ENCODE measurements at places on chromosomes 7 and 10.

DNA sequence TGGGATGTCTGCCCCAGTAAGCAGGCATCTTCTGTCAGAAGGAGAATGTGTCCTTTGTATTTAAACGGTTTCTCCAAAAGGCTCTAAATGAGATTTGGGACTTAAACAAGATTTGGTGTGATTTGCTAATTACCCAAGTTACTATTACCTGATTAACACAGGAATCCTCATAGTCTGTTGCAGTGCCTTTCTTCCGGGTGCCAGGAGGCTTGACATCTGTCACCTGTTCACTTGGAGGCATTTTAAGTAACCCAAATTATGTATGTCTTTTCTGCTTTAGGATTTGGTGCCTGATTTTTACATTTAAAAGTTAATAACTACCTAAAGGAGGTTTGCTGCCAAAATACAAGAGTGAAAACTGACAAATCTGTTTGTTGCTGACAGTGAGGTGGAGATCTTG lies 587.9 kb upstream of the GALNT17 start:
- no peak for DNase-seq

DNA sequence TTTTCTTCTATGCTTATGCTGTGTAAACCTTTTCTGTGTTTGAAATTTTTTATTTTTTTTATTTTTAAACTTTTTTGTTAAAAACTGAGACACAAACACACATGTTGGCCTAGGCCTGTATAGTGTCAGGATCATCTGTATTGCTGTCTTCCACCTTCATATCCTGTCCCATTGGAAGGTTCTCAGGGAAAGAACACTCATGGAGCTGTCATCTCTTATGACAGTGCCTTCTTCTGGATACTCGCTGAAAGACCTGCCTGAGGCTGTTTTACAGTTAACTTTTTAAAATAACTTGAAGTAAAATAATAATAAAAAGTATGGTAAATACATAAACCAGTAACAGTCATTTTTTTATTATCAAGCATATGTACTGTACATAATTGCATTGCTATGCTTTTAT lies 34.1 kb downstream of the CREM start:
- DNase-seq: no peak

DNA sequence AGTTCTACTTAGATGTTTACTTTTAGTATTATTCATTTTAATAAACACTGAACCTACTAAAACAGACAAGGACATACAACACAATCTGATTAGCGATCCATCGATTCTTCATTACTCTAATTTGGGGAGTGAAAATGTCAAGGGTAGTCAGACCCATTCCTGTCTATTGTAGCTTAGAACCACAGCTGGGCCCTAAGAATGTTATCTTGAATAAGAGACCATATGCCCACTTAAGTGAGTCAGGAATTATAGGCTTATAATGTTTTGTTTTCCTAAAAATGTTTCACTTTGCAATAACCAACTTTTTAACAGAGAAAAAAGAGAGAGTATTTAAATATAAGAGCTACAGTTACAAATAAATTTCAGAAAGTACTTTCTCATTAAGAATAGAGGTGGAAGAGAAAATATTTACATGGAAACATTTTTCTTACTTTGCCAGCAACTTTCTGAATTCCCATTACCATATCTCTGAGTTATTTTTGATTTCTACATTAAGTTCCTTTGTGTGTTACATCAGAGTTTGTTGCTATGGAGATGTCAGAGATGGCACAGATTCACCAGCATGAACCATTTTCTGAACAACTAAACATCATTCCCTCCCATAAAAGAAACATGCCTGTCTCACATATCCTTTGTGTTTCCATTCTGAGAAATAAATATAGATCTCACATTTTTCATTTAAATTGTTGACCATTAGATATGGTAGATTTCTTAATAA lies 75.4 kb upstream of the SLC13A1 start:
- no peak for DNase-seq

GRCh38 chr10:27391916-27392315 lies 112.2 kb upstream of the RAB18 start:
- DNase-seq: no peak

DNA sequence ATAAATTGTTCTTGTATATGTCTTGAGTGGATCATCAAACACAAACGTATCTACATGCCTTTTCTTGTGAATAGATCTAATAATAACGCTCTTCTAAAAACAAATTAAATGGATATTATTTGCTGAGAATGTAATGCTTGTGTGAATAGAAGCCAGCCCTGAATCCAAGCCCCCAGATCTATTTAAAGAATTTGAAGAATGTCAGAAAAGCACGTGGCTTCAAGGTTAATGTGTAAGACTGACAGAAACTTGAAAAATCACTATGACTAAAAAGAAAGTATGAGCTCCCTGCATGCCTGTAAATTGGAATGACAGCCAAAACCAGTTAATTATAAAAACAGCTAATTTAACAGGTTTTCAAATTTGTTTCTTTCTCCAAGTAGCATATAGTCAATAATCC lies 43.2 kb upstream of the ATRNL1 start:
- no peak for DNase-seq

DNA sequence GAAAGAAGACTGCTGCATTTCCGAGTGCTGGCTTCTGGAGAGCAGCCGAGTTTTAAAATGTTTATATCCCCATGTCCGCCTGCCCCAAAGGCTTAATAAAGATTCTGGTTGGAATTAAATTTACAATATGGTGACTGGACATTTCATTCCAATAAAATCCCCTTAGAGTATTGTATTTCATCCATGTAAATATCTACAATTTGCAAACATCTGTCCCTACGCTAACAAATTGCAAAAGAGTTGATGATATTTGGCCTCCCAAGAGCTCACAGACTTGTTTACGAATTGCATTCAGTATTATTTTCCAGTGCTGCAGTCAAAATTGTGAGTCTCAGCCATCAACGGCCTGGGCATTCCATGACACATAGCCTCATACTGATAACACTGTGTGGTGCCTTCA lies 50.1 kb downstream of the PLEKHS1 start:
- no peak for DNase-seq

DNA sequence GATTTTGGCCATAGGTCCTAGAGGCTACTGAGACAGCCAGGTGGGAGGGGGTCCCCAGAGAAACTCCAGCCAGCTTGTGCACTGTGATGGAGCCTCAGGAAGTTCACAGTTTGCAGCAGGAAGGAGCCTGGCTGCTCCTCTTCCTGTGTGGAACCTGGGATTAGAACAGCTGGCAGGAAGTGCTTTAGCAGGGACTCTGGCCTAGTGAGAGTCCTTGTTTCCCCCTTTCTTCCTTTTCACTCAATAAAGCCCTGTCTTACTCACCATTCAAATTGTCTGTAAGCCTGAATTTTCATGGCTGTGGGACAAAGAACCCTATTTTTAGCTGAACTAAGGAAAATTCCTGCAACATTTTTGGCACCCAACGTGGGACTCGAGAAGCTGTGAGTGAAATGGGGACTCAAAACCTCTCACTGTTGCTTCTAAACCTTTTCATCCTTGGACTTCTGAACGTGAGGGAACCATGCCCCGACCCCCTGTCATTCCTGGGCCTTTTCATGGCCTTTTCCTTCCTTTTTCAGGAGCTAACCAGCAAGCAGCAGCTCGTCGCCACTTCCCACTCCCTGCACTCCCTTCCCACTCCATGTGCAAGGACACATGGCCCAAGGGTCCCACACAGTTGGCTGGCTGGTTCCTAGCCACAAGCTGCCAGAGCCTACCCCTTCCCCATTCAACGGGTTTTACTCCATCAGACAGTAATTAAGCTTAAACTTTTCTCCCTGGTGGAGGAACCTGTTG lies 32.8 kb upstream of the SORCS3 start:
- no peak for DNase-seq

DNA sequence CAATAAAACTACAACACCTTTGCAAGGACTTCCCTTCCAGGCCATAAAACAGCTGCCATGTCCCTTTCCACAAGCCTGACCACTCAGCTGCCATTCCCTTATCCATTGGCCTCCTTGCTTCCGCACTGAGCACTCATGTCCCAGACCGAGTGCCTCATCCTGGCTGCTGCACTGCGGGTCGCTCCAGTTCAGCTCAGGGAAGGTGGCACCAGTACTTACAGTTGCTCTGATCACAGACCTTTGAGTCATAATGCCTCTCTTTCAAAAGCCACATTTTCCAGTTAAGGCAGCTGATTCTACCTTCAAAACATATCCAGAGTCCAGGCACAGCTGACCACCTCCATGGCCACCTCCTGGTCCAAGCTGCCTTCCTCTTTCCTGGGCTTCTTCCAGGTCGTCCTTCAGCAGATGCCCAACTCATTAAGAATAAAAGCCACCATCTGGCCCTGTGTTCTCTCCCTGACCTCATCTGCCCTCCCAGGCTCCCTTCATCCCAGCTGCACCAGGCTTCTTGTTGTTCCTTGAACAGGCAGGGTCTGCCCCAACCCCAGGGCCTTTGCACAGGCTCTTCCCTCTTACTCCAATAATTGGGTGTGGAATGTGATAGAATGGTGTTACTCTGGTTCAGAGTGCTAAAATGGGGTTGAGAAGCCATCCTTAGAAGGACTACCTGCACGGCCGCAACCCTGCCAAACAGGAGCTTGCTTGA lies 64.5 kb downstream of the RAMP3 start:
- no peak for DNase-seq

GRCh38 chr7:47743965-47744591 lies 162.2 kb upstream of the TNS3 start:
- no peak for DNase-seq

DNA sequence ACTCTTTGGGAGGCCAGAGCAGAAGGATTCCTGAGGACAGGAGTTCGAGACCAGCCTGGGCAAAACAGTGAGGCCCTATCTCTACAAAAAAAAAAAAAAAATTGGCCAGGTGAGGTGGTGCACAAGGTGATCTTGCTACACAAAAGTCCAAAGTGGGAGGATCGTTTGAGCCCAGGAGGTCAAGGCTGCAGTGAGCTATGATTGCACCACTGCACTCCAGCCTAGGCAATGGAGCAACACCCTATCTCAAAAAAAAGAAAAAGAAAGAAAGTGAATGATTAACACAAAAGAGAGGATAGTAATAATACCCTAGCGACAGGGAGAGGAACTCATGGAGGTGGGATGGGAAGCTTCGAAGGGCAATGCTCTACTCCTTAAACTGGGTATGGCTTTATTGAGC lies 30.4 kb downstream of the TMEM176B start:
- DNase-seq: no peak

DNA sequence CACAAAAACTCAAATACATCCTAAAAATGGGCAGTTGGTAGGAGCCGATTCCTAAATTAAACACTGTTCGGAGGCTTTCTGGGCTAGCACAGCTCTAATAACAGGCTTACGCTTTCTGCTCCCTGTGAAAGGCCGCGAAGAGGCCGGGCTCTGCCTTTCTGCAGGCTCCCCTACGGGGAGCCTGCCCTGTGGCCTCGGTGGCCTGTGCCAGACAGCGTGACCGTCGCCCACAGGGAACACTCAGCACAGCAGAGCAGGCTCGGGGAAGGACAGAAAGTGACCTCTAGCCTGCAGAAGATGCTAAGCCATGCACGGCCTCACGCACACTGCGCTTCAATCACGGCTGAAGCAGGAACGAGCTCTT lies 64.2 kb downstream of the DIP2C start:
- no peak for DNase-seq

DNA sequence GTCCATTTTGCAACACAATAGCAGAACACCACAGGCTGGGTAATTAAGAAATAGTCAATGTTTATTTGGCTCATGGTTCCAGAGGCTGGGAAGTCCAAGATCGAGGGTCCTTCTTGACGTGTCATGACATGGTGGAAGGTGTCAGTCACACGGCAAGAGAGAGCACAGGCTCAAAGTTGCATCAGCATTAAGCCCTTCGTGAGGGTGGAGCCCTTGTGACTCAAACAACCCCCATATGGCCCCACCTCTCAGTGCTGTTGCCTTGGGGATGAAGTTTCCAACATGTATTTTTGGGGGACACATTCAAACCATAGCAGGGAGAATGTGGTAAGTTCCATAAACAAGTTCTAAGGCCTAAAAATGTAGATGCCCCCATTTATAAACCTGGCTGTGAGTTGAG lies 24.6 kb upstream of the GTPBP4 start:
- no peak for DNase-seq

- no peak for DNase-seq
Observed at GRCh38 chr10:129605986-129606518, 139.0 kb downstream of the MGMT start.

GRCh38 chr7:23713285-23714149 lies 3.5 kb downstream of the STK31 start:
- no peak for DNase-seq

DNA sequence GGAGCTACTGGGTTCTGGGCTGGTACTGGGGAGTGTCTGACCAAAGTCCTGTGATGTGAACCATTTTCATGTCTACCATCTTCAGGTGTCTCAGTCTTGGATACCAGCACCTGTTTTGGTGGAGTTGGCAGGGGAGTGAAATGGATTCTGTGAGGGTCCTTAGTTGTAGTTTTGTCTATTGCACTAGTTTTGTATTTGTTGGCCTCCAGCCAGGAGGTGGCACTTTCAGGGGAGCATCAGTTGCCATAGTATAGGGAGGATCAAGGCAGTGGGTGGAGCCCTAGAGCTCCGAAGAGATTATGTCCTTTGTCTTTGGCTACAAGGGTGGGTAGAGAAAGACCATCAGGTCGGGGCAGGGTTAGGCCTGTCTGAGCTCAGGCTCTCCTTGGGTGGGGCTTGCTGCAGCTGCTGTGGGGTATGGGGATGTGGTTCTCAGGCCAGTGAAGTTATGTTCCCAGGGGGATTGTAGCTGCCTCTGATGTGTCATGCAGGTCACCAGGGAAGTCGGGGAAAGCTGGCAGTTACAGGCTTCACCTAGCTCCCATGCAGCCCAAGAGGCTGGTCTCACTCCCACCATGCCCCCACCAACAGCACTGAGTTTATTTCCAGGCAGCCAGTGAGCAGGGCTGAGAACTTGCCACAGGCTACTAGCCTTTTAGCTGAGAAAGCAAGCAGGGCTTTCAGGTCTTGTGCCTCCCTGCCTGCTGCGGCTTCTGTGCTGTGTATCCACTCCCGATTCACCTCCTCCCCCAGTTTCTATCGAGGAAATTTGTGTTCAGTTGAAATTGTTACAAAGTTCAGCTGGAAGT lies 153.1 kb downstream of the ZNF365 start:
- DNase-seq: no peak

DNA sequence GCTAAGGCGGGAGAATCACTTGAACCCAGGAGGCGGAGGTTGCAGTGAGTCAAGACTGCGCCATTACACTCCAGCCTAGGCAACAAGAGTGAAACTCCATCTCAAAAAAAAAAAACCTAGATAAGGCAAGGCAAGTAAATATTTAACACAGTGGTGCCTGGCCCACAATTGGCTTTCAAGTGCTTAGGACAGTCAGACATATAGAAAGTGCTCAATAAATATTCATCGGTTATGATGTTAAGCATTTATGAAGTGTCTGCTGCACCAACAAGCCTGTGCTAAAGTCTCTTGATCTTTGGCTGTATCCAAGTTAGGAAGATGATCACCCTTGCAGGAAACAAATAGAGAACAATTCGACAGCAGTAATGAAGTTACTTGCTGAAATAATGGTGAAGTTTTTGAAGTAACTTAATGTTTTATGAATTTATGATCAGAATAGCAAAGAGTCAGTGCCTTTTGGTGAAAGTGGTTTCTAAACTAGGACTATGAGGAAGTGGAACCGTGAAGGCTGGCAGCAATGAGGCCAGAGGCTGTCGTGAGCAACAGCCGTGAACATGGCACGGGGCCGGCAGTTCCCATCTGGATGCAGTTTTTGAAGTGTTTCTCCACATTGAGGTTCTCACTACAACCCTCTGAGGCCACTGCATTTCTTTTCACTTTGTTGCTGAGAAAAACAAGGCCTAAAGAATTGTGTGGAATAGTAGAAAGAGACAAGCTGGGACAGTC lies 48.1 kb upstream of the GATA3 start:
- no peak for DNase-seq

GRCh38 chr7:69517985-69518704 lies 80.1 kb upstream of the AUTS2 start:
- peak; percentile 10 for DNase-seq
